ENCODE measurements at places on chromosomes 2 and 18.

DNA sequence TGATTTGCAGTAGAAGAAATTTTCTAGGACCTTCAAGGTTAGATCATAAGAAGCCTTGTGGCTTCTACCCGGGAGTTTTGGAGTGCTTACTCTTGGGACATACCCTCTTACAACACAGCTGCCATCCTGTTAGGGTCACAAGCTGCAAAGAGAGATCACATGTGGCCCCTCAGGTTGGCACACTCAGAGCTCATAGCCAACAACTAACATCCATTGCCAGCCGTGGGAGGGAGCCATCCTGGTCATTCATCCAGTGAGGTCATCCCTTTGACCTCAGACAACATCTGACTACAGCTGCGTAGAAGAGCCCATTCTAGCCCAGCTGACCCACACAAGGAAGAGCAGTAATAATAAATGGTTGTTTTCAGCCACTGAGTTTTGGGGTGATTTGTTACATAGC, 76.9 kb upstream of the NABP1 start:
- peak; percentile 98 for DNase-seq

- peak; percentile 16 for DNase-seq
Observed at GRCh38 chr2:138707392-138708074, 72.7 kb downstream of the NXPH2 start.

GRCh38 chr2:101808006-101808562, 110.6 kb downstream of the MAP4K4 start:
- no peak for DNase-seq

DNA sequence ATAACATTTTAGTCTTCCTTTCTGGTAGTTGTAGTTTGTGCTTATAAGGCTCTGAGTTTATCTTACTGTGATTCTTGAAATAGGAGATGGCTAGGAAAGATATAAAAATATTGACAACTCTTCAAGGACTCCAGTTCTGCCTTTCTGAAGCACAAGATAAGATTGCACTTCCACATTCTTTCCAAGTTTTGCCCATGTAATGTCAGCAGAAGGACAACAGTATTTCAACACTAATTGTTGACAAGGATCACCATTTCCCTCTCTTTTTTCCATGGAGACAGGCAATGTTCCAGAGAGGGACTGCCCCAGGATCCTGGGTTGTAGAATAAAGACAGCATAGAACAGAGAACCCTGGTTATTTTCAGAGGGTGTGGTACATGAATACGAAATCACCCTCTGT, 279.1 kb upstream of the CNTNAP5 start:
- DNase-seq, result peak; percentile 11

DNA sequence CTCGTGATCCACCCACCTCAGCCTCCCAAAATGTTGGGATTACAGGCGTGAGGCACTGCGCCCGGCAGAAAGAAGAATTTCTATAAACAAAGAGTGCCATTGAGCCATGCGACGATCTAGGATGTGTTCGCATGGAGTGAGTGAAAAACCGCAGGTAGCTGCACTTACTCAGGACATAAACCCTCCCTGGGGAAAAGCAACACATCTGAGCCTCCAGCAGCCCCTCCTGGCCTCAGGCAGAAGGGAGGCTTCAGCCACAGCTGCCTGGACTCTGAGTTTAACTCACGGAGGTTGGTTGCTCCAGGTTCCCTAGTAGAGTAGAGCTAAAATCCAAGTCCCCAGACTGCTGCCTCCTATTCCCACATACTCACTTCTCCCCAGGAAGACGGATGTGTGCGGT, 11.3 kb upstream of the STK25 start:
- no peak for DNase-seq
